Activated naive CD4-positive, alpha-beta T cell (primary cell): ENCODE measurements at places on chromosomes 6 and 20.

DNA sequence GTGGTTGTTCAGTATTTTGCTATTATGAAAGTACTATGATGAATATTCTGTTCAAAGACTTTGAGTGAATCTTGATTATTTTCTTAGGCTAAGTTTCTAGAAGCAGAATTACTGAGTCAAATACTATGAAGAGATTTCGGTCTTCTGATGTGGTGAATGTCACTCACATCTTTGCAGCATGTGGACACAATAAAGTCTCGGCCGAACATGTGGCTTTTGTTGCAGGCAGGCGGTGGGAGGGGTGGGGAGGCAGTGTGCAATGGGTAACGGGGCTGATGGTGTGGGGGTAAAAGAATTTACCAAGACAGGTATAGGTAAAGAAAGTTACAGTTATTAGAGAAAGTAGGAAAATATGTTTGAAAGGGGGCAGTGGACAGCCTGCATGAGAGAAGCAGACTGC lies 156.4 kb upstream of the DTNBP1 start:
- no peak for DNase-seq

DNA sequence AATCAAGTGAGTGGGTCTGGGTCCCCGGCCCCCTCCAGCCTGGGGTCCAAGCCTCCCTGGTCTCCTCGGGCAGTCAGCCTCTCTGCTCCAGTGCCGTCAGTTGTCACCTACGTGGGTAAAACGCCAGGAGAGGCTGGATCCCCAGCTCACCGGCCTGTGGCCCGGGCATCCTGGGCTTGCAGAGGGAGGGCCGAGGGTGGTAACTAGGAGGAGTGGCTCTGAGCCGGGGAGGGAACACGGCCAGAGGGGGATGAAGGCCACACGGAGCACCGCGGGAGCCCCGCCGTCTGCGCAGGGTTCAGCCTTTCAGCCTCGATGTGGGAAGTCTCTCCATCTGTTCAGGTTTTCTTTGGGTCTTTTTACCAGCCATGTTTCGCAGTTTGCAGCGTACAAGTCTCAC lies 29.5 kb upstream of the BHLHE23 start:
- DNase-seq = no peak

- no peak for DNase-seq
Observed at GRCh38 chr6:73579851-73580246, 59.0 kb upstream of the EEF1A1 start.

GRCh38 chr6:54602591-54602990 lies 244.0 kb upstream of the FAM83B start:
- DNase-seq = no peak

GRCh38 chr20:11431621-11432020 lies 486.1 kb upstream of the BTBD3 start:
- no peak for DNase-seq

DNA sequence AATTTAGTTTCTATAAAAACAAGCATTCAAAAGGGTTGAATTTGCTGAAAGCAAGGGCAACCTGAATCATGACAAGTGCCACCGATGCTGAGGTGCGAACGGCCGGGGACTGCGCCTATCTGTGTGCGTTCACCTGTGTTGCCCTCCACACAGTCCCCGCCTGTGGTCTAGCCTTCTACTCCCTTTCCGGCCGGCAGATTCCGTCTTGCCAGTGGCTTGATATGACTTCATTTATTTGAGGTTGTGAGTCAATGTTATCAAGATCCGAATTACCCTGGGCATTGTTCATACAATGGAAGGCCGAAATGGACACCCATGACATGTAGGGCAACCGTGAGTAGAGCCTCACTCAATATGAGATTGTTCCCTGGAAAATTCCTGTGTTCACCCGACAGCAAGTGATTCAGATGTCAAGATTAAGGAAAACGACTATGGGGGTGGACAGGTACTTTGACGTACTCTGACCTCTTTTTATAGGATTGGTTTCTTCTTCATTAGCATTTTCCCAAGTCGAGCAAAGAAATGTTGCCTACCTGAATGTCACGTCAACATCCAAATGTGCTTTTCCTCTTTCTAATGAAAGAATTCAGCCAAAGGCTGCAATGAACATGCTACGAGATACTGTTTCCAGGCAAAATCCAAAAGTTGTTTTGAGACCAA lies 41.1 kb upstream of the NEDD9 start:
- no peak for DNase-seq

DNA sequence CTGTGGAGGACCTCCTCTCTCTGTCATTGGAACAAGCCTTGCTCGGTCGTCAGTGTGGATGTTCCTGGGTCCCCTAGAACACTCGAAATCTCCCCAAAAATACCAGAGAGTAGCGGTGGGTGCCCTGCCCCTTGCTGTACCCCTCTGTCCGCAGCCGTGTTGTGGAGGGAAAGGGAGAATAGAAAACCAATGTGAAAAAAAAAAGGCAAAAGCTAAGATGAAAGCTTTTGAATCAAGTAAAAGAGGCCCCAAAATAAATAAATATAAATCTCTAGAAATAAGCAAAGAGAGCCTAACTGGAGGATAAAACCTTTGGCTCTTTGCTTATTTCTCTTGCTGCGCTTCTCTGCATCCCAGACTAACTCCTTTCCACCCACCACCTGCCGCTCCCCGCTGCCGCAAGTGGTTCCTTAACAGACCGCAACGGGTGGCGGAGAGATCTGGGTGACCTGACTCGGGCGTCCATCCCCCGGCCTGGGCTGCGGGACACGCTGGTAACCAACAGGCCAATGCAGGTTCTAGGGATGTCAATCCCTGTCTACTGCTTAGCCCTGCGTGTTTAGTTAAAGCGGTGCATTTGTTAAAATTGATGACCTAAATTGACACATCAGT lies 110.0 kb downstream of the GPX5 start:
- no peak for DNase-seq

- no peak for DNase-seq
Observed at GRCh38 chr20:36094497-36094896, 60.0 kb upstream of the EPB41L1 start.

- no peak for DNase-seq
Observed at GRCh38 chr6:25171301-25171700, 107.9 kb upstream of the CARMIL1 start.

- no peak for DNase-seq
Observed at GRCh38 chr6:4944325-4944724, 59.5 kb downstream of the RPP40 start.

DNA sequence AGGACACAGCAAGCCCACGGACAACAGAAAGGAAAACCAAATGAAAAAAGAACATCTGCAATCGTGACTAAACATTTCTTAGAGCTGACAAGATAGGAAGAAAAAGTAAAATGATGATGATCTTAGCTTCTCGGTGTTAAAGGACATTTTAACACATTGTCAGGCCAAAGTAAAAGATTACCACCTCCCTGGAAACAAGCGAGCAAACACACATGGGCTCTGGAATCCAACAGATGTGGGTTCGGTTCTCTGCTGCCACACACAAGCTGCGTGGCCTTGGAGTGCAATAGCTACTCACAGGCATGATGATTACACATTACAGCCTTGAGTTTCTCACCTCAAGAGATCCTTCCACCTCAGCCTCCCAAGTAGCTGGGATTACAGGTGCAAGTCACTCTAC lies 7.5 kb upstream of the AAR2 start:
- DNase-seq = no peak

DNA sequence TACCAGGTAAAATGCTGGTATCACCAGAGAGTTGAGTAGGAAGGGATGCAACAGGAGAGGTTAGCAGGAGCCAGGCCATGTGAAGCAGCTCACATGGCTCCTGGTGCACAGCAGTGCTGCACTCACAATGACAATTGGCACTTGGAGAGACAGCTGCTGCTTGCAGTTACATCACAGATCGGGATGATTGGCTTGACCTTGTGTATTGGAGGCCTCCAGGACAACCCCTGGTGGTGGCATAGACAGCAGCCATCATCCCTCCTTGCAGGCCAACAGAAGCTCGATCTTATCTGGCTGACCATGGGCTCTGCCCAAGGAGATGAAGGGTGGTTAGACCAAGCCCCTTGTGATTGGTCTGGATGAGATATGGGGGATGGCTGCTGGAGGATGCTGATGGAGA lies 73.0 kb downstream of the EYA2 start:
- DNase-seq = no peak

GRCh38 chr20:11702721-11703518 lies 214.8 kb upstream of the BTBD3 start:
- no peak for DNase-seq
